ENCODE measurements at places on chromosomes 3 and 15. TPM values are rescaled to one million over a fixed set of nuclear protein-coding genes. Genes with fewer than 3 reads are reported as not detected.

DNA sequence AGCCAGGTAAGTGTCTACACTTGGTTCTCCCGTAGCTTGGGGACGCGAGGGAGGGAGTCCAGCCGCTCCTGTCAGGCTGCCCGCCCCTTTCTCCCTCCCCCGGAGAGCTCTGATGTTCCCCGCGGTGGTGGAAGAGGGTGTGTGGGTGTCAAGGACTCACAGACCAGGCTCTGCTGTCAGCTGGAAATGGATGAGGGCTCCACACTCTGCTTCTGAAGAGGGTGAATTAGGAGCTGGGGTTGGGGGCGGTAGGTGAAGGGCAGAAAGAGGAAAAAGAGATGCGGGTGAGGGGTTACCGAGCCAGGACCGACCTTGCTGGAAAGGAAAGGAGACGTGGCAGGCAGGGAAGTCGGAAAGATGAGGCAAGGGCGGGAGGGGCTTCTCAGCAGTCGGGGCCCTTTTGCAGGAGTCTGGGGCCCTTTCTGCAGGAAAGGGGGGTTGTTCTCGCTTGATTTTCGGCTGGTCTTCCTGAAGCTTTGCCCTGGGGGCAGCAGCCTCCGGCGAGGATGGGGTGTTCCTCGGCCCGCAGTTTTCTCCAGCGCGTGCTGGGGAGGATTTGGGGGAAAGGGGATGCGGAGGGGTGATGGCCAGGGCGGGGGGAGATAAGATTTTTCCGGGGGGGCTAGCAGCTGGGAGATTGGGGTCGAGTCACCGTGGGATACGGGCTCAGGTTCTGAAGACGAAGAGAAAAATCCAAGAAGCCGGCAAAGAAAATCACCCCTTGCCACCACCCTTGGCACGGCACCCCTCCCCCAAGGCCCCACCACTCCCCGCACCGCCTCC, 602 bp upstream of the BAHD1 start:
- DNase-seq = no peak

The IL5RA gene
- not detected for polyA plus RNA-seq

- no peak for DNase-seq
Observed at GRCh38 chr15:32923176-32923575, 205.4 kb downstream of the GREM1 start.

DNA sequence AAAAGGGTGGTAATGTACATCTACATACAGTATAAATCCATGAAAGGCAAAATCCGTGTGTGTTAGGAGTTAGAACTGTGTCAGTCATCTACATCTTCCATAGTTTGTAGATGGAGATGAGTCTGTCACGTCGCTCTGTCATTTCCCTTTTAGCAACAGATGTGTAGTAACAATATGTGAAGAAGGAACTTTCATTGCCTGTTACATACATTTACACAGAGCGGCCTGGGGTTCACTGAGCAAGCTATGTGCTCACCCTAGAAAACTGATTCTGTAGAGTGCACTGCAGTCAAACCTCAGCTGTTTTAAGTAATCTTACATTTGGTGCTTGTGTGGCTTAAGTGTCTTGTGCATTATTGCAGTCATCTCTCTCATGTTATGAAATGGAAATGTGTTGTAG, 41.6 kb upstream of the AP3B2 start:
- no peak for DNase-seq

GRCh38 chr3:190996181-190996775, 133.8 kb upstream of the GMNC start:
- no peak for DNase-seq

The ATP8B4 gene
- polyA plus RNA-seq = 0.15 TPM

The IGSF10 gene
- polyA plus RNA-seq = 0.01 TPM

DNA sequence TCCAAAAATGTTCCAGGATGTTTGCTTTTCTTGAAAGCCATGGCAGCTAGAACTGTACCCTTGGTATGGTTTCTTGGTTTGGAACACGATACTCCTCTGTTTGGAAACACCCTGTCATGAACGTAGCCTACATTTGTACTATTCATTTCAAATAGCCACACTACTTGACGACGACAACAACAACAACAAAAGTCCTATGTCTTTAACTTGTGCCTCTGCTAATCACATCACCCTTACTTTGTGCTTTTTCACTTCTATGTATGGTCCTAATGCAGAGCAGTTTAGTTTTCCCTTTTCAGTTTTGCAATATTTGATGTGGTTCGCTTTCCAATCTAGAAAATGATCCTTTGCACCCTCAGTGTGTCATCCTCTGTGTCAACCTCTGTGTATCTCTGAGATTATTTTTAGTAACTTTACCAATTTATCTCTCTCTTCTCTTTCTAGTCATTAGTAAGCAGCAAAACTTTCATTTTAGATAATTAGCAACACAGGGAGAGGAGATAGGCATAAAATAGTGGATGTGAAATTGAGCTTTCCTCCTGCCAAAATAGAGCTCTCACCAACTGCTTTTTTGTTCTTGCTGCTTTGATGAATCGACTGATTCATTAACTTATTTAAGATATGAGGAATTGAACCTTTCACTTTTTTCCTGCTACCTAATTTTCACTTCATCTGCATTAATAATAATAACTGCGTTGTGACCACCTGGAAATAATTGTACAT, 44.1 kb upstream of the TP63 start:
- no peak for DNase-seq

The PARP14 gene
- polyA plus RNA-seq = 19.1 TPM

DNA sequence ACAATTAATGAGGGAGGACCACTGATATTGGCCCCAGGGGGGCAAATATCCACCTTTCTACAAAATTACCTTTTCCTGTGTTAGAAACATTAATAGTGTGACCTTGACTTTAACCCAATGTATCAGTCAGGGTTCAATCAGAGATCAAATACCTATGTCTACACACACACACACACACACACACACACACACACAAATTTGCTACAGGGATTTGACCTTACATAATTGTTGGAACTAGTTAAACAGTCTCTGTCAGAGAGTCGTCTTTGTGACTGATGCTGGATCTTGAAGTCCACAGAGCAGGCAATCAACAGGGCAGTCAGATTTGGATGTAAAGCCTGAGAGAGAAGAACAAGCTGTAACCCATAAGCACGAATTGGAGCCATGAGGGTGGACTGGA, 32.5 kb downstream of the TM4SF4 start:
- no peak for DNase-seq

DNA sequence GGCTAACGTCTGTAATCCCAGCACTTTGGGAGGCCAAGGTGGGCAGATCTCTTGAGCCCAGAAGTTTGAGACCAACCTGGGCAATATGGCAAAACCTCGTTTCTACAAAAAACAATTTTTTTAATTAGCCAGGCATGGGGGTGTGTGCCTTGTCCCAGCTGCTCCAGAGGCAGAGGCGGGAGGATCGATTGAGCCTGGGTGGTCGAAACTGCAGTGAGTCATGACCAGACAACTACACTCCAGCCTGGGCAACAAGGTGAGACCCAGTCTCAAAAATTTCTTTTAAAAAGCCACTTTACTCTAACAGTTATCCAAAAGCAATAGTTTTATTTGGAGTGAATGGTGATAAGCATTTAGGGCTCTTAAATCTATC, 12.5 kb downstream of the TRIM59 start:
- DNase-seq = no peak

The NCEH1 gene
- 17.4 TPM for polyA plus RNA-seq

The TMC3 gene
- not detected for polyA plus RNA-seq

DNA sequence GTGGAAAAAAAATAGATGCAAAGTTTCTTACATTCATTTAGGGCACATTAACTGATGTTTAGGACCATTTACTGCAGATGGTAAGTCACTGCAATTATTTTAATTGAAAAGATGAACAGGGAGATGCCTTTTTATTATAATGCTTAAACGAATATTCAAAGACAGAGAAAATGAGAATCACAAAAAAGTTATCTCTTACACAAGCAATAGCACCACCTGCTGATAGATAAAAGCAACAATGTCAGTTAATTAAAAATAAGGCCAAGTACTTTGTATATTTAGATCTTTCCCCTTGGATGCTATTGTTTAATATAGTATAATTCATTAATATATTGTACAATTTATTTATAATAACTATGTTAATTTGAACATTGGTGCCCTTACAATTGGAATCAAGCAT, 55.9 kb downstream of the IFT80 start:
- no peak for DNase-seq

DNA sequence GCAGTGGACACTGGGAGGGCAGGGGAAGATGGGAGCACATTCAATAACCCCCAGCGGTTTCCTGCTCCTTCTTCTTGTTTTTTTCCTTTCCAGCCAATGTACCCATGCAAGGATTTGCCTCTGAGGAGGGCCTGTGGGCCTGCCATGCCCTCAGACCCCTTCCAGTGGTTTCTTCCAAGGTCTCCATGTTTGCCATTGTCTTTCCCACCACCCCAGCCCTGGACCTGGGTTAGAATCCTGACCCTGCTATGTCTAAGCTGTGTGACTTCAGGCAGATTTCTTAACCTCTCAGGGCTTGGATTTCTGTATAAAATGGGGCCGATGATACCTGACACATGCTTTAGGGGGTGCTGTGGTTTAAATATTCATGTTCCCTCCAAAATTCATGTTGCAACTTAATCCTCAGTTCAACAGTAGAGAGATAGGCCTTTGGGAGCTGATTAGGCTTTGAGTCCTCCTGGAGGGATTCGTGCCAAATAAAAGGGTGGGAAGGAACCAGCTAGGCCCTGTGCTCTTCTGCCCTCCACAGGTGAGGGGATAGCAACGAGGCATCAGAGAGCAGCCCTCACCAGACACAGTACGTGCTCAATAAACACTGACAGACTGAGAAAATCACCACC, 46.3 kb upstream of the FLNB start:
- DNase-seq = peak; percentile 68

GRCh38 chr3:174002543-174002942, 605.0 kb downstream of the NLGN1 start:
- no peak for DNase-seq

- DNase-seq = no peak
Observed at GRCh38 chr3:88574146-88574545, 424.4 kb downstream of the C3orf38 start.

The XCR1 gene
- 0.01 TPM for polyA plus RNA-seq

- no peak for DNase-seq
Observed at GRCh38 chr3:9361691-9362388, 1.0 kb upstream of the THUMPD3 start.

The REC114 gene
- polyA plus RNA-seq = not detected

- DNase-seq = no peak
Observed at GRCh38 chr3:124298951-124299350, 307.0 kb upstream of the ROPN1 start.

- DNase-seq = peak; percentile 26
Observed at GRCh38 chr15:77507143-77507897, 86.6 kb downstream of the HMG20A start.

- DNase-seq = no peak
Observed at GRCh38 chr3:124951511-124952281, 17.1 kb upstream of the MUC13 start.

The GXYLT2 gene
- polyA plus RNA-seq = 1.4 TPM

DNA sequence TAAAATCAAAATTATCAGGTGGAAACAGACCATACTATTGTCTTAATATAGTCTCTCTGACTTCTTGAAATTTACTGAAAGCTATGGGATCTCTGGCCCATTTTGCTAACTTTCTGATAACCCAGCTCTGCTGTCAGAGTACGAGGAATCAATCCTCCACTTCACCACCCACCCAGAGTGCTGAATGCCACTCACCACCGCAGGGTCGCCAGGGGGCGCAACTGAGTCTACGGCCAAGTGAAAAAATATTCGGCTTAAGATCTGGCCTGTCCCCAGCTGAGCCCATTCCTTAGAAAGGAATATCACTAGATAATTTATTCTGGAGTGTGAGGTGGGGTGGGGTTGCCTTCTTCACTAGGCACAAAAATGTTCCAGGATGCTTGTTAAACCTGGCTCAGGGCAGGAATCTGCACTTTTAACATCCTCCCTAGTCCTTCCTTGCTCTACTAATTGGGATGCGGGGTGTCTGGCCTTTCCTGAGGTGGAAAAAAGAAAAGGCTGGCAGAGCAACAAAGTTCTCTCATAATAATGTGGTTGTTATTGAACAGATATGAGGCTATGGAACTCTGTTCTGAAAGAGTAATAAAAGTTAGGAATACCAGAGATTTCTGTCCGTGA, 520.6 kb downstream of the MFSD1 start:
- no peak for DNase-seq

- DNase-seq = no peak
Observed at GRCh38 chr3:119815716-119816115, 33.8 kb downstream of the NR1I2 start.

Measured in keratinocyte (primary cell).